ENCODE measurements at places on chromosomes 3 and 15.

GRCh38 chr3:110459021-110459420 lies 612.6 kb upstream of the NECTIN3 start:
- DNase-seq: no peak

GRCh38 chr3:191721390-191721861 lies 260.5 kb downstream of the PYDC2 start:
- DNase-seq: no peak

DNA sequence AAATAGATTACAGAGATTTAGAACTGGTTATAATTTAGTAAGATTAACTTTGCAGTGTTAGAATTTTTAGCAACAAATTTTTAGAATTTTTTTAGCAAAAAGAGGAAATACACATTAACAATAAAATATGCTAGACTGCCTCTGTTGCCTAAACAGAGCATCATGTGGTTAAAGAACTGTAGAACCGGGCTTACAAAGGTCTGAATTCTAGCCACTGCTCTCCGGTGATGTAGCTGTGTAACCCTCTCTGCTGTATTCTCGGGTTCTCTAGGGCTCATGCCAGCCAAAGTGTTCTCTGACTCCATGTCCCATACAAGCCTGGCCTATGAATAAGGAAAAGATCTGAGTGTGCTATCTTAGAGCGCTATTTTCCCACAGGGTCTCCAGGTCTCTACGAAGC lies 2.9 kb upstream of the P2RY12 start:
- no peak for DNase-seq

DNA sequence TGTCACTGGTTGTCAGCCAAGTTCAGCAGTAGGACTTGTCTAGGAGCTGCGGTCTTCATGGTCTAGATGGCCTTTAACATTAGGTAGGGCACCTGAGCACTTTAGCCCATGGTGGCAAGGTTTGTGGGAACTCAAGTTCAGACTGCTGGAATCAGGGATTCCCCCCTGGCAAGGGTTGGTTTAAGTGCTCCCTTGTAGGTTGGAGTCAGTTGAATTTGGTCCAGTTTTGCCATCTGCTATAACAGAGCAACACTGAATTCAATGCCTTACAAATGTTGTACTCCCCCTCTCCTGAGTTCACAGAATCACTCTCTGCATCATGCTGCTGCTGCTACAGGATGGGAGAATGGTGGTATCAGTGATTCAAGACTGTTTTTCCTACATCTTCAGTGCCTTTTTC lies 509.3 kb downstream of the VGLL3 start:
- DNase-seq: no peak

GRCh38 chr3:56788521-56788920 lies 13.2 kb downstream of the ARHGEF3 start:
- DNase-seq: no peak

GRCh38 chr3:72951259-72951722 lies 45.3 kb upstream of the PPP4R2 start:
- no peak for DNase-seq

- DNase-seq: no peak
Measured at GRCh38 chr3:151724576-151725562, 8.9 kb upstream of the AADACL2 start.
